ENCODE measurements at places on chromosomes 11 and 22.

- no peak for DNase-seq
Observed at GRCh38 chr11:48020092-48020755, 39.9 kb downstream of the PTPRJ start.

DNA sequence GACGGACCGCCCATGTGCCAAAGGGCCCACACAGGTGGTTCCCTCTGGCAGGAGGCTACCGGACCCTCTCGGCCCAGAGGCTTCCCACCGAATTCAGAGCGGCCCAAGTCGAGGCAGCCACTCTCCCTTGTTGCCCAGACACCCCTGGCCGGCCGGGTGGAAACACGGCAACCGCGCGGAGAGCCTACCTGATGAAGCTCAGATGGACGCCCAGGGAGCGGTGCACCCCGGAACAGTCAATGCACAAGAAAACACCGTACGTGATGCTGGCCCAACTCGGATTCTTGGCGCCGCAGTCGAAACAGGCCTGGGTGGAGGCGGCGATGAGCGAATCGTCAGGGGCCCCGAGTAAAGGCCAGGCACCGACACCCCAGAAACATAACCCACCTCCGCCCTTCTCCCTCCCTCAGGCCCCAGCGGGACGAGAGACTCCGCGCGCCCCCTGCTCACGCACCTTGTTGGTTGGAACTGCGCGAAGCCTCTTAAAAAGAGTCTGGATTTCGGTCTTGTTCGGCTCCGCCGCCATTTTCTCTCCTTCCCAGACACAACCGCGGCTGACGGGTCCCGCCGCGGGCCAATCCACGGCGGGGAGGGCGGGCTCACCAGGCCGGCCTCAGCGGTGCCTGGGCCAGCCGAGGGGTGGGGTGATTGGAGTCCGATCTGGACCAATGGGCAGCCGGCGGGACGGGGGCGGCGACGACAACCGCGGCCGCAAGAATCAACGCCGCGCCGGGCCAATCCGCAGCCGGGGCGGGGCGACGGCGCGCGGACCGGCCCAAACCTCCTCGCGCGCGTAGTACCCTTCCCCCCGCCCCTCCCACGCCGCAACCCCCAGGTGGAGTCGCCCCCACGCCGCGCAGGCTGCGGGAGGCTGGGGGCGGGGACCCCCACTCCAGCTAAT lies at the start of gene ARFGAP2:
TSS of gene ARFGAP2 (minus strand) at position 552 of the 901 bp plus-strand sequence. CDS start at position 526, 26 bp downstream.
- DNase-seq = peak; percentile 96

GRCh38 chr11:46307785-46308341 lies 30.4 kb downstream of the CREB3L1 start:
- DNase-seq = no peak

DNA sequence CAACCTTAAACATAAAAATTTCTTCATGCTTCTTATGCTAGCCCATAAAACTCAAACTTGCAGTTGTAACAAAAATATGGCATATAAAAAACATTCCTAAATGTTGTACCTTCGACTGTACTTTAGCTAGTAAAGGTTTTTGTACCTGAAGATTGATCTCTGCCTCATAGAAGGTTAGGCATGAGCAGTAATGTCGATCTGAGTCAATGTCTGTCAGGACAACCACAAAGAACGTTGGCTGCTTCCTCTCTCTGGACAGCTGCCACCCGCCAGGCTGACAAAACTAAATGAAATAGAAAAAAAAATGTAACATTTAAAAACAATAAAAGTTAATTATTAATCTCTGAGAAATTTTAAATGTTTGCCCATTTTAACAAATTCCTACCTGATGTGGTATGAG lies 251.3 kb downstream of the SBF2 start:
- no peak for DNase-seq

- no peak for DNase-seq
Observed at GRCh38 chr11:122670131-122670530, 14.6 kb downstream of the UBASH3B start.

DNA sequence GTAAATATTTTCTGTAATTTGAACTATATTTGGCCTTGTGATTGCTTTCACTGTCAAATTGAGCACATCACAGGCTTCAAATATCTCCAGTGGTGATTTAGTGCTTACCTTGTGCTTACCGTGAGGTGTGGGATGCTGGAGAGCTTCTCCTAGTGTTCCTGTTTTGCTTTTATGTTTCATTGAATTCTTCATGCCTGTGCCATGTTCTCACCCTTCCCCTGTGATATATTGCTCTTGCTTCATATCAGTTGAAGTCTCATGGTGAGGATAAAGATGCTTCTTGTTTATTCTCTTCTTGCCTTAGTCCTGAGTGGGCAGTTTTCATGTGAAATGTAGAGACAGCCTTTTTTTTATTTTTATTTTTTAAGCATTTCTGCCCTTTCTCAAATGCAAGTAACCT lies 198.0 kb upstream of the PDGFD start:
- no peak for DNase-seq

DNA sequence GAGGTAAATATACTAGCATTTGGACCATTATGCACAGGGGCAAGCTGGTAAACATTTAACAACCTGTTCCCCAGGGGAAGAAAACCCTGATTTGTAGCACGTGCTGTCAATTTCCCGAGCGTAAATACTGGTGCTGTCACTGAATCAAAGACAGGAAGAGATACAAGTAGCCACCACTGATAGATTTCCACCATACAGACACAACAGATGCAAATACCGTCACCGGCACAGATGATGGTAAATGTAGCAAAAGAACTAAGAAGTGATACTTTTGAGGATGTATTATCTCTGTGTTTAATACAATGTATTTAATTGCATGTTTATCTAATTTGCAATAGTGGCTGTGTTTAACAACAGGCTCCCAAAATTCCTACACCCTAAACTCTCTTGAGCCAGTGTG lies 39.6 kb downstream of the SHISAL1 start:
- DNase-seq = no peak

- DNase-seq = no peak
Observed at GRCh38 chr11:70762810-70763209, 364.5 kb downstream of the CTTN start.

- no peak for DNase-seq
Observed at GRCh38 chr11:95595973-95596489, 193.6 kb downstream of the FAM76B start.

DNA sequence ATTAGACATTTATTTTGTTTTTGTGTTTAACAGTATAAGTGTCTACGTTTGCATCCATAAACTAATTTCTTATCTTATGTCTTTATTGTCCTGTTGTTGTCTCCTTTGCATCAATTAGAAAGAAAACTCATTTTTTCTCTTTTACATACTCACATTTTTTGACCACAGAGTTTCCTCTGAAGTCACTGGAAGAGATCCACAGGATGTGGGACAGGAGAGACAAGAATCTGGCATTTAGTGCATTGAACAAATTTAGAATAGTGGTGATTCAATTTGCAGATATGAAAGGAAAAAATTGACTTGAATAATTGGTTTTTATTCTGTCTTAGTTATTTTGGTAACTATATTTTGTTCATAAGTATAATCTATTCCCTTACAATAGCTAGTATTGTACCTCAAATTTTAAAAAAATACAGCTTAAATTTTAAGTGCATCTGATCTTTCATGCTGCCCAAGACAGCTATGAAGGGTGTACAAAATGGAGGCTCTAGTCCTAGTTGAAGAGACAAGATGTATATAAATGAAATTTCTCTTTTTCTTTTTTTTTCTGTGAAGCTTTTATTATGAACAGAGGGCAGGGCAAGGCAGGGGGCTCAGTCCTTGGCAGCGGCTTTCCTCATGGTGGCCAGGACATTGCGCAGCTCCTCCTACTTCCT lies 24.4 kb downstream of the HORMAD2 start:
- DNase-seq = peak; percentile 49

DNA sequence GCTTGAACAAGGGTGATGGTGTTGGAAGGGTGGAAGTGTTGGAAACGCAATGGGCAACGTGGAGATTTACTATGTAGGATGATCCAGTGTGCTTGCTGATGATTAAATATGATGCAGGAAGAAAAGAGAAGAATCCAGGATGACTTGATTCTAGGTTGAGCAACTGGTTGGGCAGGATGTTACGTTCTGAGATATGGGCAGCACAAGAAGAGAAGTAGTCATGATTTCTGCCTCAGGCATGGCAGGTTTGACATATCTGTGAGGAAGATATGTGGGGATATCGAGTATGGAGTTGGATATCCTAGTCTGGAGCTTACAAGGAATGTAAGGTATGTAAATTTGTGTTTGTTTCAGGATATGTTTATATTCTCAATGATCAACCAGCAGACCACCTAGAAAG lies 1.9 kb downstream of the OR52K1 start:
- no peak for DNase-seq

DNA sequence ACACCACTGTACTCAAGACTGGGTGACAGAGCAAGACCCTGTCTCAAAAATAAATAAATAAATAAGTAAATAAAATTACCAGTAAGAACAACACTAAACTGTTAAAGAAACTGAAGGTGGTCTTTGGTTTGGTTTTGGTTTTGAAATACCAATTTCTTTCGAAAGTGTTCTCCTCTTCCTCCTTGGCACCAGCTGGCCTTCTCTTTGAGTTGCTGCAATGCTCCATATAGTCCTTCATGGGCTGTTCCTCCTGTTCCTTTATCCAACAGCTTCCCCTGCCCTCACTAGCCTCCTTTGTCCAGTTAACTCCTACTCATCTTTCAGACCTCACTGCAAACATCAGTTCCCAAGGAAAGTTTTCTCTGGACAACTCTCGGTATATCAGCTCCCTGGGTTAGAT lies 5.0 kb upstream of the UVRAG start:
- no peak for DNase-seq

DNA sequence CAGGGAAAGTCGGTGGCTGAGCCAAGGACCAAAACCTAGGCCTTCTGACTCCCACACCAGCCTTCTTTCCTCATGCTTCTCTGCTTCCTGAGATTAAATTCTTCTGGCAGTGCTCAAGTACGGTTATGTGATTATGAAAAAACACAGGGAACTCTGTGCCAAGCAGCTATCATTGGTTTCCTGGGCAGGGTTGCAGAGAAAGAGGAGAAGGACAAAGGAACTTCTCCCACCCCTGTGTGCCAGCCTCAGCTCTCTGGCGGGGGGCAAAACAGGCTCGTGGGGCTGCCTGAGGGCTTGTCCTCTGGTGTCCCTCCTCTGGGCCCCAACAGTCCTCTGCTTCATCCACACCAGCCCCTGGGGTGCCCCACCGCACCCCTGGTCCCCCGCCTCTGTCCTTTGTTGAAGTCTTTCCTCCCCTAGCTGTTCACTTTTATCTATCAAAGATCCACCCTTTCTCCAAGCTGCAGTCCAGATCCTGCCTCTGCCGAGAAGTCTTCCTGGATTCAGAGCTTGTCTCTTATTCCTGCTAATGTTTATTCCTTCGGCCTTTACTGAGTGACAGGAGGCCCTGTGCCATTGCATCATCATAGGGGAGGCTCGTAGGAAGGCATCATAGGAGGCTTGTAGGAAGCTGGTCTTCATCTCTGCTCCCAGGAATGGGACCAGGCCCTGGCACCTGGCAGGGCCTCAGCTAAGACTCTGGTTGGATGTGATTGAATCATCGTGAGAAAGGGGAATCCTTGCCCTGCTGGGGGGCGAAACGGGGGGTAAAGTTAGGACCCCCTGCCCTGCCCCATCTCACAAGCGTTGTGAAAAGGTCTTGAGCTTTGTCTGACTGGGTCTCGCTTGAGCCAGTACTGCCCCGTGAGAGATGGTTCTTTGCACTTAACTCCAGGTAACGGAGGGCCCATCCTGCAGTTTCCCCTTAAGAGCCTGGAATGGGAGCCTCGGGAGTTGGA lies 11.5 kb upstream of the FTH1 start:
- DNase-seq = peak; percentile 28

DNA sequence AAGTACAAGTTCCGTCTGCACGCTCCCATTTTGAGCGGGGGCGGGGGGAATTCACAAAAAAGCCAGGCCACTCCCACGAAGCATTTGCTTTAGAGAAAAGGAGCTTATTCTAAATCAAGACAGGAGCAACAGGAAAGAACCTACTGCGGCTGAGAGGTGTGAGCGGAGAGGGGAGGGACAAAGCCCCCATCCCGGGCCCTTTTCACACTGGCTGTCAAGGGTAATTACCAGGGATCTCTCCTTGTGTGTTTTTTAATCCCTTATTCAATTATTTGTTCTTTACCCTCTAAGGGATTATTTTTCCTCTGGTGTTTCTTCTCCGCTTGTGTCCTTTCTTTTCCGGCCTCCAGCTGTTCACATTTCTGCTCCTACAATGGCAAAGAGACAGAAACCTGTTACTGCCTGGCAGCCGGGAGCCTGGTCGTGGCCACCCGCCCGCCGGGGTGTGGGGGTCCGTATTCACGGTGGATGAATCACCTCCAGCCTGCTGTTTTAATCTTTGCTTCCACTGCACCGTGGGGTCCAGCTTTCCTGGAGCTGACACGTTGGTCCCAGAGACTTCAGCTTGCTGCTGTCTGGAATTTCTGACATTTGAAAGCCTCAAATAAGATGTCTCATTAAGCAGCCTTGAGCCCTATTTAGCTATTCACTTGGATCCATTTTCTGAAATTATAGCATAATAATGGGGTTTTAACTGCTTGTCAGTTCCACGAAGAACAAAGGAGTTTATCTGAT lies 61.4 kb upstream of the FADD start:
- no peak for DNase-seq

GRCh38 chr11:2555336-2555735 lies 110.5 kb downstream of the KCNQ1 start:
- DNase-seq = no peak

GRCh38 chr11:69630424-69630823 lies 10.5 kb upstream of the CCND1 start:
- DNase-seq = no peak

DNA sequence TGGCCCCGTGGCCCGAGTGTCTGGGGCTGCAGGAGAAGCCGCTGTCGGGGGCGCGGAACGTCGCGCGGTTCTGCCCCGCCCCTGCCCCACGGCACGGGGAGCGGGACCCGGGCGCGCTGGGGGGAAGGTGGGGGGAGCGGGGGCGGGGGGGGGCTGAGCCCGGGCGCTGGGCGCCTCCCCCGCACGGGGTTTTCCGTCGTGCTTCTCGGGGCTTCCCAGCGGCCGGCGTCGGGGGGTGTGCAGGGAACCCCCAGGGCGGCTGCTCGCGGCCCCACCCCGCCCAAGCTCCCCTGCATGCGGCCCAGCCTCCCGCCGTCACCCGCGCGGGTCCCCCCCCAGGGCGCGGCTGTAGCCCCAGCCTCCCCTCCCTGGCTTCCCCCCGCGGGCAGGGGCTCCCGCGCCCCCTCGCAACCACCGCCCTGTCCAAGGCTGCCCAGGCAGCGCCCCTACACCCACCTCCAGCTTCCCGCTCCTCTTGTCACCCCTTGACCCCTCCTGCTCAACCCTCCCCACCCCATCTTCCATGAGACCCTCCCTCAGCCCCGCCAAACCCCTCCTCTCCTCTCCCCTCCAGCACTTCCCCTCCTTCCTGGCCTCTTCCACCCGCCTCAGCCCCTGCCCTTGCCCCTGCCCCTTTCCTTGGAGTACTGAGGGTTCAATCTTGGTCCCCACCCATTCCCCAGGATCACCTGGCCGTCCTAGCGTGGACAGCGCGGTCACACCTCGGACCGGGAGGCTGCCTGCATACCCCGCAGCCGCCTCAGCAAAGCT lies 1.7 kb downstream of the IL17REL start:
- DNase-seq = no peak

GRCh38 chr11:123454060-123454651 lies 24.1 kb downstream of the GRAMD1B start:
- peak; percentile 91 for DNase-seq

- peak; percentile 18 for DNase-seq
Observed at GRCh38 chr11:131392528-131393255, 22.3 kb downstream of the NTM start.

Data from ELR (cell line).